ENCODE measurements at places on chromosomes 7 and 10.
A peak's percentile ranks its signal among the peaks of the same experiment; 100 is the strongest.

DNA sequence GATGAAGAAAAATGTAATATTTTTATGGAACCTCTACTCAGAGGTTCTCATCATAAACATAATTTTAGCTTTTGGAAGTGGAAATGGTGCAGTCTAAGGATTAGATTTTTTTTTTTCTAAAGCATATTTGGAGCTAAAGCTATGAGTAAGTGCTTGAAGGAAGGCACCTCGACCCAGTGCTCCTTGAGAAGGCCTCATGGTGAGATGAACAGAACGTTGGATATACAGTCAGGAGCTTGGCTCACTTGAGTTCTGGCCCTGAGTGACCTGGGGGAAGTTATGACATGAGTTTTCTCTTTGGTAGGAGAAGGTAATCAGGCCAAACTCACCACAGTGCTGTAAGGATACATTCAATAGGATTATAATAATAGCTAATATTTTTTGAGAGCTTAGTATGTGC is 163.3 kb downstream of the JCAD start:
- no peak for DNase-seq

- no peak for DNase-seq
Observed at GRCh38 chr7:33592718-33593117, 312.6 kb upstream of the BMPER start.

DNA sequence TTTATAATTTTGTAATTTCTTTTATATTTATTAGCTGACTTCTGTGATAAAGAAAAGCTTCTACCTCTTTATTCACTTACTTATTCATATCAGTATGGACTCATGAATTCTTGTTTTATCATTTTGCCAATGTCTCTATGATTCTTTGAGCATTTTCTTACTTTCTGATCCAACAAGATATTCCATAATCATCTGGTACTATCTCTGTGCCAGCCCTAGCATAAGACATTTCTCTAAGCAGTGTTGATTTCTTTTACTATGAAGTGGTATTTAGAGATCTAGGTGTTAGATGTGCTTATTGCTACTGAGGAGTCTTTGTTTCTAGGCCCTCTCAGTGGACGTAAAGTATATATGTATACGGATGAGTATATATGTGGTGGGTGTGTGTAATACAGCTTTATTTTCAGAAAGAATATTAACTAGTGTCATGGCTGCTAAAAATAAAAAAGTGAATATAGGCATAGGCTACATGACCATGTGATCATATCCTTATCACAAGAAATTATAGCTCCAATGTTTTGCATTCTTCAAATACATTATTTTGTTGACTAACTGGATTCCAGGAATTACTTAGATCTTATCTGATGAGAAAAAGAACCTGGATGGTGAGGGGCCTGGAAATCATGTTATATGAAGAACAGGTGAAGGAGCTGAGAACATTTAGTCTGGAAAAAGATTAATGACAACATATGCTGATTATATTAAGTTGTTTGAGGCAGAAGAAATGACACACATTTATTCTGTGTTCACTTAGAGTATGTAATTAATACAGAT is 13.1 kb downstream of the PHTF2 start:
- no peak for DNase-seq

- no peak for DNase-seq
Observed at GRCh38 chr10:119849944-119850343, 22.7 kb downstream of the MCMBP start.

- no peak for DNase-seq
Observed at GRCh38 chr7:108511939-108512338, 14.0 kb downstream of the PNPLA8 start.

GRCh38 chr7:42997611-42998010 is 65.4 kb downstream of the MRPL32 start:
- no peak for DNase-seq

DNA sequence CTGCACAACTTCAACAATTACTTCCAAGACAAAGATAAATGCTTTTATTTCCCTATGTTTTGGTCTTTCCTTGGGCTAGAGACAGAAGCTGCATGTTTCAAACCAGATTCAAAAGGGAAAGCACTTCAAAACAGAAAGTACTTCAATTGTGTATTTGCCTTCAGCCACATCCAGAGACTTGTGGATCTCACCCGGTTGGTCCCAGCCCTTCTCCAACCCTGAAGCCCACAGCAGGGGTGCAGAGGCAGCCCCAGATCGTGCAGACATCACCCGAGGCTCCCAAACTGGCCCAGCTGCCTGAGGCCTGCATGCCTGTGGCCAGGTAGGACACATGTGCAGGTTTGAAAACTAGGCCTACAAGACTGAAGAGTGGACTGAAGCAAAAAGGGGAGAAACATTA is 80.8 kb downstream of the ALOX5 start:
- DNase-seq: no peak

GRCh38 chr10:20616056-20616671 is 280.9 kb downstream of the NEBL start:
- no peak for DNase-seq

DNA sequence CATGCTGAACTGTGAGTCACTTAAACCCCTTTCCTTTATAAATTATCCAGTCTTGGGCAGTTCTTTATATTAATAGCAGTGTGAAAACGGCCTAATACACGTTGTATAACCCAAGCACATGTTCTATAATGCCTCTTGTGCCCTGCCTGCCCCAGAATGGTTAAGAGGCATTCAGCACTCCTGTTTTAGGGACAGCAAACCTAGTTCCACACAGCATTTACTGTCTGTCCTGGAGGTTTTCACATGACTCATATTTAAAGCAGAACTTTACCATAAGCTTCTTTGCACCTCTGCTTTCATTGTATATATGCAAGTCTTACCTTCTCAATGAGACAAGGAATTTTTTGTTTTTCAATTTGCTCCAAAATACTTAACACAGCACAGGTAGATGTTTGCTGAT is 144.8 kb downstream of the ICA1 start:
- no peak for DNase-seq

DNA sequence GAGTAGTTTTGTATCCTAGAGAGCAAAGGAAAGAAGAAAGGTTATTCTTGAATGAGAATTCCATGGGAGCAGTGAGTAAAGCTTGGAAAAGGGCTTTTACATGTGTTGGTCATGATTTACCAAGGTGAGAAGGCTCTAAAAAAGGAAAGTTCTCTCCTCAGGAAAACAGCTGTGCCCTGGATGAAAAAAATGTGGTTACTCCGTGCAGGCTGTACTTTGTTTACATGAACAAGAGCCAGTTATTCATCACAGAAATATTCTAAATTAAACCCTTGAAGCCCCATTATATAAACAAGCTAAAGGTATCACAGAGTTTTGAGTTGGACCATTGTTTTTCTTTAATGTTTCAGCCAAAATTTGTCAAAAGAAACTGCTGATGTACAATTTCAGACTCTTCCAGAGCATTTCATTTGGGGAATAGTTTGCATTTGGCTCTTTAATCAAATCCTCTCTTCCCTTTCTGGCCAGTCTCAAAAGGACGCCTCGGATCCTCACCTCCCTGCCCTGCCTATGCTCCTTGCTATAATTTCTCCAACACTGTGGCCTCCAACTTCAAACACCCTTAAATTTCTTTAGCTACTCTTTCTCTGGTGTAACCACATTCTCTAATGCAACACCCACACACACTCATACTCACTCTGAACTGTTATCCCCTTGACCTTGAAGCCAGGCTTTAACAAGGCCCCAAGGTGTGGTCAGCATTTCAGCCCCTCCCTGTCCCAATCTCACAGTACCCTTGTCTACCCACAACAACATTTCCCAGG is 47.4 kb downstream of the AFAP1L2 start:
- DNase-seq: no peak

DNA sequence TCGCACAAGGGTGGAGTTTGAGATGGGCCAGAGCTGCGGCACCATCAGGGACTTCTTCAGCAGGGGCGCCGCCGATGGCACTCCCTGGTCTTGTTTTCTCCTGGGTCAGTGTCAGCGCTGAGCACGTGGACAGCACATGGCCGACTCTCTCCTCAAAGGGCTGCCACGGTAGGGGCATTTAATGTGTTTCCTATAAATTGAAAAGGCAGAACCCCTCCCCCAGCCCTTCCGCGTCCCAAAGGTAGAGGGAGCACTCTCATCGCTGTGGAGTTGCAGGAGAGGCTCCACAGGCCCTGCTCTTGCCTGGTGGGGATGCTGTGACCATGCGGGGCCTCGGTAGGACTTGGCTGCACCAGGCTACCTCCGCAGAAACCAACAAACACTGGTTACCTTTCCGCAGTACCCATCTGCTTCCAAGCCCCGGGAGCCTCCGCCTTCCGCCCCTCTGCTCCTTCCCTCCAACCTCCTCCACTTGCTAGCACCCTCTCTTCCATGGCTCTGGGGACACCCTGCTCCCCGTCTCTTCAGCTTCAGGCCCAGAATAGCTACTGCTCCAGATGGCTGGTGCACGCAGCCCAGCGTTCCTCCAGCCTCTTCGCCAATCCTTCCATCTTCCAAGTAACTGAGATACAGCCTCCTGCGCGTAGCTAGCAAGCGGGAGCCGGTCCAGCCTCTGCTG is 166.3 kb upstream of the ADCY1 start:
- DNase-seq: no peak

DNA sequence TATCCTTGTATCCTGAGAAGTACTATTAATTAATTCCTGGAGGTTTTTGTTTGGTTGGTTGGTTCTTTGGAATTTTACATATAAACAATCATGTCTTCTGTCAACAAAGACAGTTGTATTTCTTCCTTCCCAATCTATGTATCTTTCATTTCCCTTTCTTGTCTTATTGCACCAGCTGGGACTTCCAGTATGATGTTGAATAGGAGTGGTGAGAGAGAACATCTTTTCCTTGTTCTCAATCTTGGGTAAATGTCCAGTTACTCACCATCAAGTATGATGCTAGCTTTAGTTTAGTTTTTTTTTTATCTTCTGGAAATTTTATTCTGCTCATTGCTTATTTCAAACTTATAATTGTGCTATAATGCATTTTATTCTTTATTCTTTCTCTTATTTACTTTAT is 7.4 kb upstream of the PAX4 start:
- no peak for DNase-seq

GRCh38 chr10:5447056-5447455 is 34.7 kb downstream of the NET1 start:
- DNase-seq: no peak

- no peak for DNase-seq
Observed at GRCh38 chr7:83739527-83739926, 90.6 kb upstream of the SEMA3E start.

DNA sequence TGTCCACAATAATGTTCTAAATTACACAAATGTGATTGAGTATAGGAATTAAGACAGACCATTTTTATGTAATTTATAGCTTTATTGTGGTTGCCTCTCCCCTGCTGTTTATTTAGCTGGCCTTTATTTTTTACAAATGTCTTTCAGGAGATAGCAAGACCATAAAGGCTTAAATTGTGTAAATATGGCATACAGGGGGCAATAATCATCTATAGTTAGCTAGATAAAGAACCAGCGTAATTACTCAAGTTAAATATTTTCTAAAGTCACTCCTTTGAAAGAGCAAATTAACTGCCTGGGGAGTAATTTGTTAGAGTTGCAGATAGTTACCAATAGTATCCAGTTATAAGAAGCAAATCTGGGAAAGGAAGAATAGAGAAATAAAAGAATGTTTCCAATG is at the start of gene MALRD1:
Gene MALRD1 (plus strand): TSS at position 313 of the 400 bp plus-strand sequence. CDS start 138 bp downstream, outside the sequence.
- no peak for DNase-seq

- no peak for DNase-seq
Observed at GRCh38 chr7:94556028-94556427, 46.4 kb downstream of the CASD1 start.

DNA sequence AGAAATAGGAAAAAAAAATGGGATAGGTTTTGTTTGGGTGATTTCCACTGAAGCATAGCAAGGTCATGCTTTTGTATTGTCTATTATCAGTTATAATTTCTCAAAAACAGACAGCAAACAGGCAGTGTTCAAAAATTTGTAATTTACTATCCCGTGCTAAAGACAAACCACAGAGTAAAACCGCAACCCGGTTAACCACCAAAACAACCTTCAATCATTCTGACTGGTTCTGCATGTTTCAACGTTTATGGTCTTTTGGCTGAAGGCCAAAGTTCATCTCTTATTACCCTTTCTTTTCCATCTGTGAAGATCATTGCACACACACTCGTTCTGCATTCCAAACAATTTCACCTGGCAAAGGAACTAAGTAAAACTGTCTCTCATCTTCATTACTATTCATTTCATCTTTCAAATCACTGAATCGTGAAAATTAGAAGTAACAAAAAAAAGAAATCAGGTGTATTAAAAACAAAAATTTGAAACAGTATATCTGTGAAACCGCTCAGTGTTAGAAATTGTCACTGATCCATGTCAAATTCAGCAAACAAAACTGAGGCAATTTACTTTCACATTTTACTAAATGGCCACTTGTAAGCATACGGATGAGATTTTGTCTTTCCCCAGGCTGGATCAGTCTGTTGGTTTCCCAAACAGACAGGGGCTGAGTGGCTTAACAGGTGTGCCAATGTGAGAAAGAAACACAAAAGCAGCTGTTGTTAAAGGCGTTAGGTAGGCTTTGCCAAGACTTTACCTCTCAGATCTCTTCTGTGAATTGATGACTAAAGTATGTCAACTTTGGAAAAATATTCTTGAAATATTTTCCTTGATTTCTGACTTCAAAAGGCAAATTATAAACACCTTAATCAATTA is 539.6 kb downstream of the CNTNAP2 start:
- no peak for DNase-seq

DNA sequence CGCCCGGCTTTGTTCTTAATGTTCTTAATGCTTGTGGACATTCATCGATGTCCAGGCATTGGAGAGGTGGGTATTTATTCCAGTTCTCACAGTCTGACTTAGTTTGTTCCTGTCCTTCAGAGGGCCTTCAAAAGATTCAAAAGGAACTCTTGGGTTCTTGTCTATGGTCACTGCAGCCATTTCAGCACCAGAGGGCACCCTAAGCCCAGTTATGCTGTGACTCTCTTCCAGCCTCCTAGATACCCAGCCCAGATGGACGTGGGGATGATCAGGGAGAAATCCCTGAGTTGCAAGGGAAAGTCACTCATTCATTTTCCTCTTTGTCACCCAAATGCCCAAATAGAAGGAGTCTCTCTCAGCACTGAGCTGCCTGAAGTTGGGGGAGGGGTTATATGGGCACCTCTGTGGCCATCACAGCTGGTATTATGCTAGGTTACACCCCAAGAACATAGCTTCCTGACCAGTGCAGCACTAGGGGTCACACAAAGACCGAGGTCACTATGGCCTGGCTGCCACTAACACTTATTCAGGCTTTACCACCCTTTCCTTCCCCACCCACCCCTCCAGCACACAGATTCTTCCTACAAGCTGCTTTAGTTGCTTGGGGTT is 26.5 kb upstream of the CCDC126 start:
- peak; percentile 18 for DNase-seq
